ENCODE measurements at places on chromosomes 3 and 15.

- DNase-seq = peak; percentile 26
These were observed 522.8 kb downstream of the NLGN1 start for GRCh38 chr3:173920386-173920785.

- DNase-seq = no peak
These were observed 73.0 kb downstream of the LIPC start for GRCh38 chr15:58504674-58505234.

DNA sequence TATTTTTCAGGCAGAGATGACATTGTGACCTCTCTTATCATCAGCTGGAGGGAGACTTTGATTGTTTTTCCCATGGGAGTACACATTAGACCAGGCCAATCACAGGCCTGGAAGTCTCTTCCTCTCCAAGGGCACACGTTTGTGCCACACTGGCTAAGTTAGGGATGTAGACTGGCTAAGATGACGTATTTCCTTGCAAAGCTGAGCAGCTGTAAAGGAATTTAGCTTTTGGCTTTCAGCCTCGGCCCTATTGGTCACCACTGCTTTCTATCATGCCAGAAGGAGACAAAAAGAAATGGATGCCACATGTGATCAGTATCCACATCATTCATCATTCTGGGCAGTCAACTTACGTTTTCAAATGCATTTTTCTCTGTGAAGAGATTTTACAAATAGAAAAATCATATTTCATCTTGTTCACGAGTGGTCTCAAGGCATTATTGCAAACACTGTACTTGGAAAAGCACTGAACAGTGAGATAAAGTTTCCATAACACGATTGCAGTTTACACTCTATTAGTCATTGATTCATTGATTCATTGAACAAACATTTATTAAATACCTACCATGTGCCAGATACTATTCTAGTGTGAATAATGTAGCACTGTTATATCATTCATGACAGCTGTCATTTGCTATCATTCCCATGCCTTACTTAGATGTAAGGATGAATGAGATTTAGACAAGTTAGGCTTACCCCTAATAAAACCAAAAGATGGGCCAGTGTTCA is 27.0 kb upstream of the RNF7 start:
- peak; percentile 37 for DNase-seq

DNA sequence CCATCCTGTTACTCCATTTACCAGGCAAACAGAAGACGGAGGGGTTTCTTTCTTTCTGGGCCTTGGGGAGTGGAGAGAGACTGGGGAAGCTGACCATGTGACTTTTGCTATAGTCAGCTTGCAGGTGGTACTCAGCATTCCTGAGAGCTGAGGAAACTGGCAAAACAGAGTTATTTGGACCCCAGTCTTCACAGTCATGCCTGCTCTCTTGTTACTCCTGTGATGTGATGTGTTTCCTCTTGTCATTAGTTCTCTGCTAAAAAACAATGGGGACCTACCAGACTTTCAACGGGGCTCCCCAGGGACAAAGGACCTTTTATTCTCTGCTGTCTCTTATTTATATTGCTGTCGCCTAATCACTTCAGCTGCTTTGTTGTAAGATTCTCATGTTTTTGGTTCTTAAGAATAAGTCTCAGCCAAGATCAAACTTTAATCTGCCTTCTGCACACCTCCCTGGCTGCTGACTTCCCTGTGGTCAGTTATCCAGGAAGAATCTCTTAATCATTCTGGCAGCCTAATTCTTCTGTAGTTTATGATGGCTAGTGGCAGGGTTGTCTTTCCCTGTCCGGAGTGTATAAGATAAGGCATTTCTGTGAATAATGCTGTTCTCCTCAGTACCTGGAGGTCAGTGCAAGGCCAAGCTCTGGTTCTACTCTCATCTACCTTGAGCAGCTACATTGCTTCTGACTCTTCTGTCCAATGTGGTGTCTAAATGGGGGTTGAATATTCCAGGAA is 8.8 kb downstream of the STARD9 start:
- DNase-seq = peak; percentile 40

DNA sequence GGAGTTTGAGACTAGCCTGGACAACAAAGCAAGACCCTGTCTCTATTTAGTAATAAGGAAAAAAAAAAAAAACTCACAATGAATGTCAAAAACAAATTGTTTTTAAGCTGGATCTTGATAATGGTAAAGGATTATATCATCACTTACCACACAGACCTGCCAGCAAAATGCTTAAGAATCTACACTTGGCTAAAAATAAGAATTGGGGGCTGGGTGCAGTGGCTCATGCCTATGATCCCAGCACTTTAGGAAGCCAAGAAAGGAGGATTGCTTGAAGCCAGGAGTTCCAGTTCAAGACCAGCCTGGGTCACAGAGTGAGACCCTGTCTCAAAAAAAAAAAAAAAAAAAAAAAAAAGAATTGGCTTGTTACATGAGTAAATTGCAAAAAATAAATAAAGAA is 31.0 kb downstream of the ACAP2 start:
- no peak for DNase-seq

DNA sequence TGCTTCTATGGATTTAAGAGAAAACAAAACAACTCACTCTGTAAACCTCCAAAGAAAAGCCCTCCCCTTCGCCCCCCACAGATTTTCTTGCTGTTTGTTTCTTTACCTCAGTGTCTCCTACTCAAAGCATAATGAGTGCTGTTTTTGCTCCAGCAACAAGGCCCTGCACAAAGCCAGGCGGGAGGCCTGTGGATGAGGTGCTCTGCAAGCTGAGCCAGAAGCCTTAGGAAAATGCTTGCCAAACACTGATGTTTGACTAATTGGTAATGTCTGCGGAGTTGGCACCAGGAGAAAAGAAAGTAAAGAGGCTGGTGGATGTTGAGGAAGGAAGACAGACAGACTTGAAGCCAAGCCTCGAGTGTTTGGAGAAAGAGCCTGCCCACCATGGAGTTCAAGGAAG is 99.7 kb downstream of the RARB start:
- DNase-seq = no peak

DNA sequence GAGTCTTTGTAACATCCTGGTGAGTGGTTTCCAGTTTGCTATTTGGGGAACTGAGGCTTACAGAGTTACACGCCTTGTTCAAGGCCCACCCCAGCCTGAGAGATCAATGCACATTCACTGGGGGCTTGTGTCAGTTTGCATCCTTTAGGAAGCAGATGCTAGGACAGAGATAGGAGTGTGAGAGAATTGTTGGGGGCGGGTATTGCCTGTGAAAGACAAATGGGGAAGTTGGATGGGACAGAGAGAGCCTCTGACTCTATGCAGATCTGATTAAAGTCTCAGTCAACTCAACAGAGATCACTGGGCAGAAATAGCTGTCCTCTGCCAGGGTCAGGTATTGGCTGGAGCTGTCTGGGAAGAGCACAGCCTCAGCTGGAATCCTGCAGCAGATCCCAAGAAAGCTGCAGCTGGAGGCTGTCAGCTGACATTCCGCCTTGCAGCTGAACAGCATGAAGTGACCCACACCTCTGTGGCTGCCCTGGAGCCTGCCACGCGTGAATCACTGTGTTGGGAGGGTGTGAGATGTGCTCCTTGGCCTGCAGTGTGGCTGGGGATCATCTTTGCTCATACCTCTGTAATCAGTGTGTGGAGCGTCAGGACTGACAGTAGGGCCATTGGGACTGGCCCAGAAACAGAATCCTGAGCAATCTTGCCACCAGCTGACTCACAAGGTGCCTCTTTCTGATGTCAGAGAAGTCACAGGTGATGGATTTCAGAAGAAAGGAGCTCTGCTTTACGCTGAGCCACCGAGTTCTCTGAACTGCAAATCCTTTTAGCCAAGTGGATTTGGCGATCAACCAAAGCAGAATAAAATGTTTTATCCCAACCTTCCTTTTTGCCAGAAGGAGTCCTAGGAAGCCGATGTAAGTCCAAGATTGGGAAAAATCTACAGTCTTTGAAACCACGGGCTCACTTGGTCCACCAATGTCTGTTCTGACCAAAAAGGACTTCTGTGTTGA is 284.1 kb upstream of the LRRFIP2 start:
- DNase-seq = no peak

DNA sequence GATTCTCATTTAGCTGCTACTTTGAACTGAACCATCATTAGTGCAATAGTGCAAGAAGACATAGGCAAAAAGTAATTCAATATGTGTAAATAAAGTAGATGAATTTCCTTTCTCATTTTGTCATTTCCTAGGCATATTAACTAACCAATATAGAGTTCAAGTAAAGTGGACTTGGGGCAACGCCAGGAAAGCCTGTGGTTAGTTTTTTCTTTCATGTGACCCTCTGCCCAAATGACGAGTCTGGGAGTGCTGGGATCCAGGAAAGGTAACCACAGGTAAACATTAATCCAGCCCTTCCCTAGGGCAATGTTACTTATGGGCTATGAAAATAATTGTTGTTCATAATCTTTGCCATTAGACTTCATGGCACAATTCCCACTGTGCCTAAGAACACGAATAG is 181.0 kb downstream of the VPS13C start:
- DNase-seq = peak; percentile 35

DNA sequence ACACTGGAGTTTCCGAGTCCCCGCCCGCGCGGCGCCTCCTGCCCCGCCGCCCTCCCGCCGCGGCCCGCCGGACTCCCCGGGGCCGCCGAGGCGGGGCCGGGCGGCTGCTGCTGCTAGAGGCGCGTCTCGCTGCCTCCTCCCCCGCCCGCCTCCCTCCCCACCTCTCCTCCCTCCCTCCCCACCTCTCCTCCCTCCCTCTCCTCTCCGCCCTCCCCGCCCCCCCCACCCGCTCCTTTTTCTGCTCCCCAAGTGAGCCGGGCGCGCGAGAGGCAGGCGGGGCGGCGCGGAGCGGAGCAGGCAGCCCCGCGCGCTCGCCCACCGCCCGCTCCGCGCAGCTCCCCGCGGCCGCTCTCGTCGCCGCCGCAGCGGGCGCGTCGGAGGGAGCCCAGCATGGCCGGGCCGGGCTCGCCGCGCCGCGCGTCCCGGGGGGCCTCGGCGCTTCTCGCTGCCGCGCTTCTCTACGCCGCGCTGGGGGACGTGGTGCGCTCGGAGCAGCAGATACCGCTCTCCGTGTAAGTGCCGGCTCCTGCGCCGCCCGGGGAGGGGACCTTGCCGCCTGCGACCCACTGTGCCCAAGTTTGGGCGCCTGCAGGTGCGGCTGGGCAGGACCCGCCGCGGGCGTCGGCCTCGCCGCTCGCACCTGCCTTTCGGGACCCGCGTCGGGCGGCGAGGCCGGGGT is at the start of gene CACNA2D3:
TSS of gene CACNA2D3 (plus strand) at position 229 of the 679 bp plus-strand sequence.
- peak; percentile 61 for DNase-seq

DNA sequence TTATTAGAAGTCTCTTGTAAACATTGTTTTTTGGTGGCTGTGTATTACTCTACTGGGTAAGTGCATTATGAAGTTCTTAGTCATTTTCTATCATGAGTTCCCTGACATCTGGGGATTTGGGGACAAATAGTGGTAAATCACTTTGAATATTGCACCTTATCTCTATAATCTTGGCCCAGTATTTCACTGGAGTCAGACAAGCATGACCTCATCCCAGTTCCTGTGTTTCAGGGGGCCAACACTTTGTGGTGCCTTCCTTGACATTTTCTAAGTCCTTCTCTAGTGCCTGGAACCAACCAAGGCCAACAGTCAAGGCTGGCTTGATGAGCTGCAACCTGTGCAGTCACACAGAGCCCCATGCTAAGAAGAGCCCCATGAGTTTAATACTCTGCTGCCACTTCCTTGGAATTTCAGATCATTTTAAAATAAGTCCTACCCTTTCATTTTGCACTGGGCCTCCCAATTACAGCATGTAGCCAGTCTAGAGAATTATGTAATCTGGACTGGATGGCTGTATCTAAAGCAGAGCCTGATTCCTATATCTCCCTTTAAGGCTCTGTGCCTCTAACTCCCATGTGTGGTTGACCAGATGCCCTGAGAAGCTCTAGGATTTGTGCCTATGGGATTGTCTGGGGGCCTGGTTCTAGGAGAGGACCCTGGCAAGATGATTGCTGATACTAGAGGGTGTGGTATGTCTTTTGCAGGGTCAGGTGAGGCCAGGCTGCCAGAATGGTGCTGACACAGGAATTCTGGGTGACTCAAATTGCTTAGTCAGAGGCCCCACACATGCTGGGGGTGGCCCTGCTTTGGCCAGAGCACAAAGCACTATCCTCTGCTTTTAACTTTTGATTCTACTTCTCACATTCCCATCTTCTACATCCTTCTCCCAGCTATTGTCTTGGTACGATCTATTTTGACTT is 319.6 kb upstream of the TBC1D5 start:
- DNase-seq = peak; percentile 19

- DNase-seq = no peak
These were observed 30.1 kb upstream of the NANOGP8 start for GRCh38 chr15:35115155-35115725.

DNA sequence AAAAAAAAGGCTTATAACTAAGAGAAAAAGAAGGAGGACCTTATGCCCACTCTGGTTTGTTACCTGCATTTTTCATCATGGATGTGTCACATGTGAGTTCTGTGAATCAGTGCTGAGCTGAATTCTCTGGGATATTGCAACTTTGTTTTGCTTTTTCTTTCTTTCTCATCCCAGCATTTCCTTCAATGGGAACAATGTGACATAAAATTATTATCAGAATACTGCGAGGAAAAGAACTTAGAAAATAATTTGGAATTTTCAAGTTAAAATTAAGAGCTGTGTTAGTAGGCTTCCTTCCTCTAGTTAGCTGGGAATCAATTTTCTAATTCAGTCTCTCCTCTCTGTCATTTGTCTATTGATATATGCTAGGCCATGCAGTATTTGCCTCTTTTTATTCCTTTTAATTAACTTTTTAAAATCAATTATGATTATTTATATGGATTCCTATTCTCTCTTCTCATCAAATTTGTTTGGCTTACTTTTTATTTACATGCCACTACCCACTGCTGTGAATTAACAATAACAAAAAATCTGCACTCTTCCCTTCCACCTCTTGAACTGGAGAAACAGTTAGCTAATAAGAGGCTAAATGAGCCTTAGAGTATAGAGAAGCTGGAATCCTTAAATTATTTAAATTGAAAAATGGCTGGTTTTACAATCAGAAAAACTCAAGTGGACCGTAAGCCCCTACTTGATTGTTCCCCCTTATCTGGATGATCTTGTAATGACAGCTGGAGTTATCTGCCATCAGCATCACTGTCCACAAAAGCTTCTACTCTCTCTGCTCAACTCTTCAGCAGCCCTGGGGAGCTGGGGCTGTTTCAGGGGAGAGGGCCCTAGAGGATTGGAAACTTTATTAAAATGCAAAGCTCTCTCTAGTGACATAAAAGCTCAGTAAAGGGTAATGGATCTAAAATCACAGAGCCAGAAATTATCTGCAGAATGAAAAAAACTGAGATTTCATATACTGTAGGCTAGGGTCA is 95.3 kb upstream of the SOX2 start:
- no peak for DNase-seq

GRCh38 chr3:63662500-63662899 is 10.0 kb downstream of the SNTN start:
- no peak for DNase-seq
